ENCODE measurements at places on chromosomes 7 and 10.

- no peak for DNase-seq
Observed at GRCh38 chr10:32940321-32941301, 17.4 kb downstream of the ITGB1 start.

DNA sequence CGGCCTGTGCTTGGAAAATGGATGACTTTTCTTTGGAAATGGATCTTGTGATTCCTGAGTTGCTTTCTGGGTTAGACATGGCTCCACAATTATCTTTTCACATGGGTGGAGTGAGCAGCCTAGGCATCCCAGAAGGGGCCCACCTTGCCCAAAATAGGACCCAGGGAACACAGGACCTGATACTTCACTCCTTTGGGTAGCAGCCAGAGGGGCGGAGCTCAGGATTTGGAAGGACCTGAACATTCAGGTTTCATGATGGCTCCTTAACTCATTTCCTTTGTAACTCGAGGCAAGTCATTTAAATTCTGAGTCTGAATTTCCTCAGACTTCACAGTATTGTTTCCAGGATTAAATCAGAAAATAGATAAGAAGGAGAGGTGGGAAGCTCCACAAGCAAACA is 178.3 kb upstream of the ZMIZ1 start:
- no peak for DNase-seq

GRCh38 chr7:155761162-155761561 is 51.1 kb downstream of the SHH start:
- no peak for DNase-seq

GRCh38 chr10:11404901-11405300 is 206.5 kb downstream of the USP6NL start:
- no peak for DNase-seq

DNA sequence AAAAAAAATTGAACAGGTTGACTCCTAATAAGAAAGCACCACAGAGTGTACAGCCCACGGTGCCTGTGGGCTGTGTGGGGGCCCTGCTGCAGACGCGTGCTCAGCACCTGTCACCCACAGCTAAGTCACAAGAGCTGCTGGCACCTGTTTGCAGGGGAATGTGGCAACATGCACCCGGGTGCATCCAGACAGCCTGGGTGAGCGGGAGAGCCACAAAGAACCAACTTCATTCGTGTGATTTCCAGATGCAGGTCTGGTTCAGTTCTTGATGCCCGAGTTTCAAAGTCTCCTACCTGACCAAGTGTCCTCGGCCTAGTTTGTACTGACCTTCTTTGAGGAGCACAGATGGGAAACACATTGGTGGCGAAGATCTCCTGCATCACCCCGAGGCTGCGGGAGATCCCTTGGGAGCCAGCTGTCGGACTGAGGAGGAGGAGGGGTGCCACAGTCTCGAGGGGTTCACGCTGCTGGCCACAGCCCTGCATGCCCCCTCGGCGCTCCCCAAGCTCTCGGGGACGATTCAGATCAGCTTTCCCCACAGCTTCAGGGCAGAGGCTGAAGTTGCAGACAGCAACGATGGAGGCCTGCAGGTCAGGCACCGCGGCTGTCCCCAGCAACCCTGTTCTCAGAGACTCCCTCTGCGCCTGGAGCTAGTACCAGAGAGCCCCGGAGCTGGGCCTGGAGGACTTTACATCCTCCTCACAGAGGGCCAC is 35.3 kb downstream of the AMZ1 start:
- no peak for DNase-seq

- DNase-seq, result peak; percentile 11
Observed at GRCh38 chr10:16440396-16441133, 3.8 kb downstream of the PTER start.

DNA sequence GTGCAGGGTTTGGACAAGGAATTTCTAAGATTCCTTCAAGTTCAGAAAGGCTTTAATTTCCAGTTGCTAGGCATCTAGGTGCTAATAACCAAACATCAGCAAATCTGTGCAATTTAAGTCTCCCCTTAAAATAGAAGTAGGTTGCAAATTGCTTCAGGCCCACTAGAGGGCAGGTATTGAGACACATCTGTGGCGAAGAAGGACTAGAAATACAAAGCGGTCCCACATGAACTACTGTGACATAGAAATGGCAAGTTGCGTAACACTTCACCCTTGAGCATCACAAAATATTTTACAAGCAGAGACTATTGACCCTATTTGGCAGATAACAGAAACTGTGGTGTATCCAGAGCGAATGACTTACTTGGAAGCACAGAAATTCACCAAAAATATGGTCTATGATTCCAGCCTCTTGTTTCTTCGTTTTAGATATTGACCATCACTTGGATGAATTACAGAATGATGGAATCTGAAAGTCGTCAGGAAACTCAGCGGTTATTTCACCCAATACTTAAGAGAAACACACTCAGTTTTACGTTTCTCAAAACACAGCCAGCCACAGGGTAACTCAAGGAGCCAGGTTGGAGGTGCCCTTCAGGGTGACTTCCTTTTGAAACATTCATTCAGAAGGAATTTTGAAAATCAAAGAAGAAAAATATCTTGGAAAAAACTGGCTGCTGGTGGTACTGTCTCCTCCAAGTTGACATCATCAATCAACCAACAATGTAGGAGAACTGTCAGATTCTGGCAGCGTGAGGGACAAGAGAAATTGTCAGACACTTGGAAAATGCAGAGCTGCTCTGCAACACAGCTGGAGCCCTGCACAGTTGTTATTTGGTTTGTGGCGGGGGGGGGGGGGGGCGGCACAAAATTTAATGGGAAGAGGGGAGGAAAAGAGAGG is 256.3 kb upstream of the MINDY3 start:
- DNase-seq, result no peak
